ENCODE measurements at places on chromosomes 4 and X. TPM values are rescaled to one million over a fixed set of nuclear protein-coding genes. Genes with fewer than 3 reads are reported as not detected.

HUWE1 gene
- 130 TPM for total RNA-seq

PTCHD1 gene
- 0.22 TPM for total RNA-seq

GABRG1 gene
- not detected for total RNA-seq

RBPJ gene
- 36.5 TPM for total RNA-seq

HSPA4L gene
- 16.1 TPM for total RNA-seq

AFP gene
- total RNA-seq, result not detected

FGFR3 gene
- 3.5 TPM for total RNA-seq

LUZP4 gene
- total RNA-seq, result not detected

SCD5 gene
- total RNA-seq, result 4.5 TPM

TCEAL5 gene
- 0.19 TPM for total RNA-seq

TLR3 gene
- total RNA-seq, result 4.9 TPM

IL13RA1 gene
- 14.8 TPM for total RNA-seq

RBBP7 gene
- total RNA-seq, result 115 TPM

HCCS gene
- 60.9 TPM for total RNA-seq

SPATA18 gene
- 1.6 TPM for total RNA-seq

C4orf54 gene
- total RNA-seq, result 1.2 TPM

GPR119 gene
- total RNA-seq, result not detected

OTUD6A gene
- total RNA-seq, result not detected

PCYT1B gene
- 0.36 TPM for total RNA-seq

CDX4 gene
- total RNA-seq, result not detected

MBNL3 gene
- total RNA-seq, result 38.5 TPM

UCP1 gene
- total RNA-seq, result not detected

C1QTNF7 gene
- total RNA-seq, result 2.4 TPM

ASB5 gene
- total RNA-seq, result 4.3 TPM

BLOC1S4 gene
- 7.1 TPM for total RNA-seq

CTAG2 gene
- total RNA-seq, result not detected

DTHD1 gene
- total RNA-seq, result not detected

POU3F4 gene
- total RNA-seq, result not detected

PABPC5 gene
- total RNA-seq, result 0.91 TPM

WDR44 gene
- 13.4 TPM for total RNA-seq

ADH1C gene
- total RNA-seq, result 2.6 TPM

NUDT10 gene
- 0.27 TPM for total RNA-seq

ENPEP gene
- 3.5 TPM for total RNA-seq

CNGA1 gene
- not detected for total RNA-seq

BTK gene
- total RNA-seq, result 1.3 TPM

DCAF8L2 gene
- total RNA-seq, result not detected

XAGE1B gene
- total RNA-seq, result not detected

NMU gene
- total RNA-seq, result not detected

ITM2A gene
- total RNA-seq, result 64.4 TPM

IGFBP7 gene
- total RNA-seq, result 698 TPM

SLC9B1 gene
- 0.55 TPM for total RNA-seq

GLUD2 gene
- total RNA-seq, result 1.5 TPM

TGIF2LX gene
- not detected for total RNA-seq

NDUFA1 gene
- total RNA-seq, result 584 TPM

Data from left ventricle myocardium inferior (tissue), 1 donor.